ENCODE measurements at places on chromosomes 7 and 10.
A peak's percentile ranks its signal among the peaks of the same experiment; 100 is the strongest.

DNA sequence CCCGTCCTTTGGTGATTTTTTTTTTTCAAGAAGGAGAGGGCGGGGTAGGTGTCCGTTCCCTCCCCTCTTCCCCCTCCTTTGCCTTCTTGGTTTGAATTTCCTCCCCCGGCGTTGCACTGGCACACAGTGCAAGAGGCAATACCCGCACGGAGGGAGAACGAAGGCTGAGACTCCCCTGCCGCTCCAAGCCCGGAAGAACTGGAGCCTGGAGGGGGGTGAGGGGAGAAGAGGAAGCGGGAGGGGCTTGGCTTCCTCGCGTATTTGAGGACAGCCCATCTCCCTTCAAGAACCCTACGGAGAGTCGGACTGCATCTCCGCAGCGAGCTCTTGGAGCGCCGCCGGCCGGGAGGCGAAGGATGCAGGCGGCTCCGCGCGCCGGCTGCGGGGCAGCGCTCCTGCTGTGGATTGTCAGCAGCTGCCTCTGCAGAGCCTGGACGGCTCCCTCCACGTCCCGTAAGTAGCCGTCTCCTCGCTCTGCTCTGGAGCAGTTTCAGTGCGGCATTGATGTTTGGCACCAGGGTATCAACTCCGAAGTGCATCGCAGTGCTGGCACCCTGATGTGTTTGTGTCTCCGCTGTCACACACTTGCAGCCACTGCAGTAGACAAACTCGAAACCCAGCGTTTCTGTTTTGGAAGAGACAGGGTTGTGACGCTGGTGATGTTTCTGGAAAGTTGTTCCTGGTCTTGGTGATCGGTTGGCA, at the start of gene CNTNAP2:
TSS of gene CNTNAP2 (plus strand) at position 281 of the 702 bp plus-strand sequence. CDS start at position 357, 76 bp downstream.
- DNase-seq, result no peak

DNA sequence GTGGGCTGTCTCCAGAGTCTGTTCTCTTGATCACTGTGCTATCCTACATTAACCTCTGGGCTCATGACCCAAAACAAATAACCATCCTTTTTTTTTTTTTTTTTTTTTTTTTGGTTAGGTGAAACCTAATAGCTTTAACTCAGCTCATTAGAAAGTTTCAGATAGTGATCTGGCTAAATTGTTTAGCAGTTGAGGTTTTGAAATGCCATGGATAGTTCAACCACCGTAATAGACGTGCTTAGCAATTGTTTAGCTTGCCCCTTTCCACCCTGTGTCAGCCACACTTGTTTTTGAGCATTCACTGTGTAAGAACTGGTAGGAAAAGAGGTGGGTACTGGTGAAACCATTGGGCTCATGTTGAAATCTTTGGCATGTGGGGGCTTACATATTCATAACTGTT, 3.8 kb downstream of the PLCE1 start:
- DNase-seq, result no peak

- no peak for DNase-seq
Measured at GRCh38 chr7:99728615-99729014, 6.4 kb downstream of the CYP3A7 start.

GRCh38 chr10:95550073-95550672, 11.0 kb downstream of the SORBS1 start:
- DNase-seq, result no peak

- no peak for DNase-seq
Measured at GRCh38 chr10:11003679-11004078, 14.0 kb upstream of the CELF2 start.

DNA sequence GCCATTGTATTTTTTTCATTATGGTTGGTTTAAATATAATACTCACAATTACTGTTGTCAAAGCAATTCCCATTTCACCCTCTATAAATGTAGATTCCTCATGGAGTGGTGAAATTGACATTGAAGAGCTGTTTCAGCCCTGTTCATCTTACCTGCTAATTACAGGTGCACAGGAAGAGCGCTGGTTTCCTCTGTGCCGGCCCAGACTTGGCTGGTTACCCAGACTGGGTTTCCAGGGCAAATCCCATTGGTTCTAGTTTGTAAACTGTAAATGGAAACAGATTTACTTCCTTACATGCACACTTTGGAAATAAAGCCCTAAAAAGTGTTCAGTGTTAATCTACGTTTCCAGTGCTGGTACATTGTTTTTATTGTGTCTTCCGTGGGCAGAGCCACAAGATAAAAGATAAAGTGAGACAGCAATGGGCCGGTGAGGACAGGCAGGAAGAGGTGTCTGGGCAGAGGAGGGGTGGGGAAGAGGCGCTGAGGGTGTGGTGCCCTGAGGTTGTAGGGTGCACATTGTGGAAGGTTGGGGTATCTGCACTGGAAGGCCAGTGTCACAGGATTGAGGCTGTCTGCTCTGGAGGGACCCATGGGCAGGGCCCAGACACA, 71.6 kb upstream of the ZPBP start:
- no peak for DNase-seq

- no peak for DNase-seq
Measured at GRCh38 chr7:74560086-74560719, 97.3 kb upstream of the GTF2I start.

DNA sequence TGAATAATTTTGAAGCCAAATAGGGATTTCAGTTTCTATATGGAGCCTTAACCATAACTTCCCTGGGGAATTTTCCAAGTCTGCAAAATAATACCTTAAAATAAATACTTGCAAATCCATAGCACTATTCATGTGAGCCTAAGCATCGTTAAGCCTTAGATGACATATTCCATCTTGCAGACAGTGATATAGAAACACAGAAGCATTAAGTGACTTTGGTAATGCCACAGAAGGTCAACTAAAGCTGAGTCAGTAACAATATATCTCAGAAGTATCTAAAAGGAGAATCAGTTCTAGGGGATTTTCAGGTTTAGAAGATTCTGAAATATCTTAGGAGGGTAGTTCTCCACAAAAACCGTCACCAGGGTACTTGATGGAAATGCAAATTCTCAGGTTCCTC, 163.4 kb upstream of the COL1A2 start:
- no peak for DNase-seq

DNA sequence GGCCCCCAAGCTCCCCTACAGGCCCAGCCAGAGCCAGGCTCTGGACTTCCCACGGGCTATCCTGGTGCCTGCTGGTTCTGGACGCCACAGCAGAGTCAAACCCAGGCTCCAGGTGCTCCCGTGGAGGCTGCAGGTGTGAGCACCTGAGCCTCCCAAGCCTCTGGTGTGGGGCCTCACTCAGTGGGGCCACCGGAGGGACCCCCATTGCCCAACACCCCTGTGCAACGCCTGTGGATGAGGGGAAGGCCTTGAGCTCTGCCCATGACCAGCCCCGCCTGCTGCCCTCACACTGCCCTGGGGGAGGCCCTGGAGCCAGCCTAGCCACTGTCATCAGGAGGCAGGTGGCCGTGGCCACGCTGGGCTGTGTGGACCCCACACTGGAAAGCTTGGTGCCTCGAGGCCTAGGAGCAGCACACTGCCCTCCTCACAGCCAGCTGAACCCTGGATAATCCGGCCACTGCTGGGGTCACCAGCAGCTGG, 229.3 kb downstream of the MAD1L1 start:
- DNase-seq, result peak; percentile 4

GRCh38 chr7:101533103-101533465, 96.0 kb downstream of the MYL10 start:
- DNase-seq, result no peak

GRCh38 chr10:3668276-3668965, 116.6 kb downstream of the KLF6 start:
- no peak for DNase-seq

DNA sequence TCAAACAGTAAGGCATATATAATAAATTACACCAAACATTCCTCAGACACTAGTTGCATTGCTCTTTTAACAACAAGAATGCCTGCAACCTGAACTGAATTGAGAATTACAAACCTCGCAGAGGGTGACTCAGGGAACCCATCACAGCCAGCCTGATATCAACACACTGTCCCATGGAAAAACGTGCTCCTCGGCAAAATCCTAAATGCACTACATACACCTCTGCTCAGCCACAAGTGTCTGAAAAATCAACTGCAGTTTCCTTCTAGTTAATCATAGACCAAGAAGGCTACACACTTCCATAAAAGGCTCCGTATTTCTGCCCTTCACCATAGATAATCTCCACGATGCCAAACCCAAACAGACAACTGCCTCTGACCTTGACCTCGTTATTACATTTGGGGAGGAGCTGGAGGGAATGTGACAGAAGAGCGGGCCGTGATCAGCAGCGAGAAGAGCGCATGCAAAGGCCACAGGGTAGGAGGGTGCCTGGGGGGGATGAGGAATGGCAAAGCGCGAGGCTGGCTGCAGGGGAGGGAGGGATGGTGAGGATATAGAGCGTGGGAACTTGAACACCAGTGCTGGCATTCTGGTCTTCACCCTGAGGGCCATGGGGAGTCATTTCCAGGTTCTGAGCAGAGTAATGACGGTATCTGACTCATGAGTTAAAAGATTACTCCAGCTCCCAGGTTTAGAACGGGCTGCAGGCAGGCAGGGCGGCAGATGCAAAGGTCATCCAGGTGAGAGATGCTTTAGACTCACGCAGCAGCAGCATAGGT, 201.9 kb upstream of the FRMD4A start:
- DNase-seq, result no peak

GRCh38 chr7:77531038-77531437, 6.1 kb upstream of the PTPN12 start:
- DNase-seq, result no peak

DNA sequence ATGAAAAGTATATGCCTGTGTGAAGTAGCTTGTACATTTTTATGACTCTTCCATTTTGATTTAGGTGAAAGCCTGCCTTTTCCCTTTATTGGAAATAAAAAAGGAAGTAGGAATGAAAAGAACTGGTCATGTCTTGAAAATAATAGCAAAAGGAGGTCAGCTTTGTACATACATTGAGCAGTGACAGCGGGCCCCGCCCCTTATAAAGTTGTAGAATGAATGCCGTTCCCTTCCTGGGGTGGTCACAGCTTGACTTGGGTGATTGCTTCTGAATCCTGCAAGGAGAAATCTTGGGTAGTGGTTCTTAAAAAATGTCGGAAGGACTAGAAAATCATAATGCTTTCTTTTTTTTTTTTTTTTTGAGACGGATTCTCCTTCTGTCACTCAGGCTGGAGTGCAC, 31.7 kb downstream of the CAMK1D start:
- peak; percentile 15 for DNase-seq

Measured in ascending aorta (tissue), 2 donors.